Chondrocyte (in vitro differentiated cells): ENCODE measurements at places on chromosomes 5 and 9. TPM values are rescaled to one million over a fixed set of nuclear protein-coding genes. Genes with fewer than 3 reads are reported as not detected.

GRCh38 chr9:7439355-7439995, 360.1 kb downstream of the DMAC1 start:
- no peak for DNase-seq

DNA sequence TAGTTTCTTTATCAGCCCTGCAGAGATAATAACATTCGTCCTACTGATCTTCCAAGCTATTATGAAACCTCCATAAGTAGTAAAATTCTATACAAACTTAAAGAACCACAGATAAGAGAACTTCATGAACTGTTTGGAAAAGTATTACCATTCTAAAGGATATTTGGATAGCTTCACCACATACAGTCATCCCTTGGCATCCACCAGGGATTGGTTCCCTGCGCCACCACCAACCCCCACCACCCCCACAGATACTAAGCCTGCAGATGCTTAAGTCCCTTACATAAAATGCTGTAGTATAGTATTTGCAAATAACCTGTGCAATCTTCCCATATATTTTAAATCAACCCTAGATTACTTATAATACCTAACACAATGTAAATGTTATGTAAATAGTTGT, 61.4 kb upstream of the SHISAL2B start:
- DNase-seq, result no peak

DNA sequence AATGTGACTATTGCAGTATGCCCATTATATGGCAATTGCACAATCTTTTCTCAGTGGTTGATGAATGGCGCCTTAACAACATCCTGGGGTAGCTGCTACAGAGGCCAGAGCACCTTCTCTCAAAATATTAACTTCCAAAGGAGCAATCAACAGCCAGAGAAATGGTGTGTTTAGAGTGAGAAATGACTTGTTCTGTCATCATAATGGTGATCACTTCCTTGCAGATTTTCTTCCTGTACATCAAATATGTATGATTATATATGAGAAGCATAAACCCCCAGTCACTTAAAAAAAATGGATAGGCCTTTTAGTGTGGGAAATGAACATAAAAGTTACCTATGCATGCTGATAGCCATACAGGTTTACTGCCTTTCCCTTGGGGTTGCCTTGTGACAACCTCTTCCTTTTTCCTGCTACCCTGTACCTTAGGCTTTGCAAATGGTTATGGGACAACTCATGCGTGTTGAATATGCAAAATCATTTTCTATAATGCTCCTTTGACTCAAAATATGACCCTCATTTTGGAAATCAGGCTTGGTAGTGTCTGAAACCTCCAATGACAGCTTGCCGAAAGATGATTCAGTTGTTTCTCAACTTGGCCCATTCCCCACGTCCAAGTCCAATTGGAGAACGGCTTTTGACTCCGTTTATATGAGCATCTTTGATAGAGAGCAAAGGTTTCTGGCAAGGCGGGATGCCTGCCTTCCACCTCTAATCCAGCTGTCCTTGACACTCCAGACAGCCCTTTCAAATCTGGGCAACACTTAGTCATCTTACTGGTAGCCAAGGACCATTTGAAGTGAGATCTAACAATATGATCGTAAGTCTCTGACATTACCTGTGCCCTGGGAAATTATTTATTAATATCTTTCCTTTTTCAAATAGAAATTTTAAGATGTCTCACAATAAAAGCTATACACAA, 69.3 kb downstream of the SLC1A1 start:
- DNase-seq, result no peak

Gene FCN2
- total RNA-seq, result not detected in 3 replicates

GRCh38 chr5:62555930-62556329, 22.7 kb upstream of the LRRC70 start:
- DNase-seq, result no peak

DNA sequence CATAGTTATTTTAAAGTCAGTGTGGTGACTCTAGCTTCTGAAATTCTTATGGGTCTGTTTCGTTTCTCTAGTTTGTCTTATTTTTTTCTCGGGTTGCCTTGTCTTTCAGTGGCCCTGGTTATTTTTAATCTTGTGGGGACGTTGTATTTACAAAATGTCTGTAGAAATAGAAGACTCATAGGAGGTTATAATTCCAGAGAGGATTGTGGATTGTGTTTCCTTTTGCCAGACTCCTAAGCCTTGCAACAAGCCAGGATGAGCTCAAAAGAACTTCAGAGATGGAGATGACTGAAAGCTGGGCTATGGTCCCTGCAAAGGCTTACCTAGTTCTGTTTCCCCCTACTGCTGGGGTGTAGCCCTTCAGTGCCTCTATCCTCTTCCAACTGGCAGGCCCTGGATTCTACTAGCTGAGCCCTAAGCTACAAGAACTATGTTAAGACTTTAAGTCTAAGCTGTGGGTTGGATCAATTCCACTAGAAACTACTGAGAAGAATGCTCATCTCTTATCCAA, 32.2 kb upstream of the LECT2 start:
- DNase-seq, result no peak

Gene GABRG2
- total RNA-seq, result not detected in 3 replicates

GRCh38 chr5:114430532-114430931, 68.7 kb downstream of the KCNN2 start:
- DNase-seq, result no peak

- no peak for DNase-seq
Observed at GRCh38 chr9:14119694-14120514, 194.0 kb downstream of the NFIB start.

DNA sequence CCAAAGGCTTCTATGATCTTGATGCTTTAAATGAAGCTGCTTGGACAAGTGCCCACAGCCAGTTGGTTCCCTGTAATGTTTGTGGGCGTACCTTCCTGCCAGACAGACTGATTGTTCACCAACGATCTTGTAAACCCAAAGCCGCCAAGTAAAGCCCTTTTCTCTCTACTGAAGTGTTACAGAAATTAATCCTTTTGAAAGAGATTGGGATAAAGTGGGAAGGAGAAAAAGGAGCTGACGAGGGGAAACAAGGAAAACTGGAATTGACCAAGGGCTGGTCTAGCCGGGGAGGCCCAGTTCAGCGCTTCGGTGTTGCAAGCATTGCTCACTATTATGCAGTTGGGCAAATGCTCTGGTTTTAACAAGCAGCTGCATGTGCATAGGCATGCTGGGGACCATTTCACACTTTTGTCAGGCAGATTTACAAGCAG, 53.2 kb downstream of the ZNF474 start:
- DNase-seq, result no peak

Gene MEIKIN
- not detected in 3 replicates for total RNA-seq

Gene RIGI
- total RNA-seq, result 3.8 to 5.0 TPM (median 3.9 TPM) in 3 replicates

DNA sequence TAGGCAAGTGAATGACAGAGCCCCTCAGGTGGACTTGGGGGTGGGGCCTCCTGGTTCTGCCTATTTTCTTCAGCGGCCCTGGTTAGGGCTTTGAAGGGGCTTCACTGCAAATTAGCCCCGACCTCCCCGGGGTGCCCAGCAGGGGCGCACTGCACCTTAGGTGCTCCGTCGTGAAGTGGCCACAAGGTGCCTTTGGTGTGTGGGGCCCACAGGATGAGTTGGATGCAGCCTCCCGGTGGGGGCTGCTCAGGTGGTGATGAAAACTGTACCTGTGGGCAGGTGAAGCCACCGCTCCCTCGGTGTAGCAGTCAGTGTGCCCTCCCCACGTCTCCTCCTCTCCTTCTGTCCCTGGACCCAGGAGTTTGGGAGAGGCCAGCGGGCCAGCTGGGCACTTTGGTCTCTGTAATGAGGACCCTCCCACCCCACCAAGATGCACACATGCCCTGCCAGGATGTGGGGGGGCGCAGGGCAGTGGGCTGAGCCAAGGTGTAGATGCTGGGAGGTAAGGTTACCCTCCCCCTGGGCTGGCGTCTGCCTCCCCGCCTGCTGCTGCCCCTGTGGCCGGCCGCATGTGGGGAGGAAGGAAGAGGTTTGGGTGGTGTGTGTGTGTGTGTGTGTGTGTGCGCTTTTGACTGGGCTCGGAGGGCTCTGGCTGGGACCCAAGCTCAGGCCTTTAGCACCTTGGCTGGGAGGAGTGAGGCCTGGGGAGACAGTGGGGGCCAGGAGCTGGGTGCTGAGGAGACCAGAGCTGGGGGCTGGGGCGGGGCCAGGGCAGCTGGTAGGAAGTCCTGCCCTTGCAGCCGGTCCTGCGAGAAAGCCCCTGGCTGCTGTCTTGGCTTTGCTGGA, 55.6 kb downstream of the RXRA start:
- no peak for DNase-seq

Gene ZNF879
- 2.9 to 4.2 TPM (median 4.1 TPM) in 3 replicates for total RNA-seq

Gene LRRC26
- not detected in 3 replicates for total RNA-seq

DNA sequence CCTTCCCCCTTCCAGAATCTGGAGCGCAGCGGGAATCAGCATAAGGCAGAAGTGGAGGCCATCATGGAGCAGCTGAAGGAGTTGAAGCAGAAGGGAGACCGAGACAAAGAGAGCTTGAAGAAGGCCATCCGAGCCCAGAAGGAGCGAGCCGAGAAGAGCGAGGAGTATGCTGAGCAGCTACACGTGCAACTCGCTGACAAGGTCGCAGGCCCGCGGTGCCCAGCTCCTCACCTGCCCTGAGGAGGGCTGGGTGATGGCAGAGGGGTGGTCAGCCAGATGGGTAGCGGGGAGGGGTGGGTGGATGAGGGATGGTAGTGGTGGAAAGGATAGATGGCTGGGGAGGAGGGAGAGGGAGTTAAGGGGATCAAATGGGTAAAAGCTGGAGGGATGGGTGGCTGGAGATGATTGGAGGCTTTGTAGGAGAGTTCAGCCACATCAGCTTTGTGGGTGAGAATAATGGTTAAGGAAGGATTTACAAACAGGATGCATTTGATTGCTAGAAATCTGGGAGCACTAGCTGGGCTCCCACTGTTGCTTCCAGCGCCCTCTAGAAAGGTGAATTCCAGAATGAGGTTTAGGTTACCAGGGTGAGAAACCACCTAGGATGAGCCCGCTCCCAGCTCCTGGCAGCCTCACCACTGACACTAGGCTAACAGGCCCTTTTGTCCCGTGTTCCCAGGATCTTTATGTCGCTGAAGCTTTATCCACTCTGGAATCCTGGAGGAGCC, 19.7 kb upstream of the GLE1 start:
- peak; percentile 51 for DNase-seq

Gene GABRA6
- not detected in 3 replicates for total RNA-seq

DNA sequence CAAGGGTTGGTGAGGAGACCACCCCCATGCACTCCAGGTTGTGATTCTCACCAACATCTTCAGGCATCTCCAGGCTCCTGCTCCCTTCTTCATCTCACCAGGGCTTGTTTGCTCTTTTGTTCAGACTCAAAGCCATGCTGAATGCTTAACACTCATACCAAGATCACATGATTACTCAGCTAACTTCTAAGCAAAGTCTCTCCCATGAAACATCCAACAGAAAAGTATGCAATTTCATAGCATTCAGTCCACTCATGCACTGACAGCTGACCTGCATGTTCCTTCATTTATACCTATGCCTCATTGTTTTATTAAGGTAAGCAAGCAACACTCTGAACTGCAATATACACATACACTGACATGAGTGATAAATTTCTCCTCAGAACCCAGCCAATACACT, 69.0 kb downstream of the SHC3 start:
- DNase-seq, result no peak

Gene TRPM3
- total RNA-seq, result not detected in 3 replicates

Gene SH3PXD2B
- 48.9 to 81.1 TPM (median 75.7 TPM) in 3 replicates for total RNA-seq

DNA sequence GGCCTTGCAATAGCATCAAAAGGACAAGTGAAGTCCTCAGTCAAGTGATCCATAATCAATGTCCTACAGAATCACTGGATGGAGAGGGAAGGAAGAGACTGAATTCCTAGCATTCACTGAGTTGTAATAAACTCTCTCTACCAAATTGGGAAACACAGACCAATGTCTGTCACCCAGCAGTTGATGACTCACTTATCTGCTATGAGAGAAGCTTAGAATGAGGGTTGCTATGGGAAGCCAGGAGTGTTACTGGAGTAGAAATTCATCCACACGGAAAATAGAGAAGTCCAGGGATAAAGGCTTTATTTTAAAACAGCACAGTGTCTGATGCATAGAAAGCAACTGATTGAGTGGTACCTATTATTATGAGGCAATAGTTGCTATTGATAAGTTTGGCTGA, 407.4 kb downstream of the BRINP1 start:
- DNase-seq, result no peak

GRCh38 chr5:96930058-96930457, 5.8 kb upstream of the LNPEP start:
- no peak for DNase-seq

DNA sequence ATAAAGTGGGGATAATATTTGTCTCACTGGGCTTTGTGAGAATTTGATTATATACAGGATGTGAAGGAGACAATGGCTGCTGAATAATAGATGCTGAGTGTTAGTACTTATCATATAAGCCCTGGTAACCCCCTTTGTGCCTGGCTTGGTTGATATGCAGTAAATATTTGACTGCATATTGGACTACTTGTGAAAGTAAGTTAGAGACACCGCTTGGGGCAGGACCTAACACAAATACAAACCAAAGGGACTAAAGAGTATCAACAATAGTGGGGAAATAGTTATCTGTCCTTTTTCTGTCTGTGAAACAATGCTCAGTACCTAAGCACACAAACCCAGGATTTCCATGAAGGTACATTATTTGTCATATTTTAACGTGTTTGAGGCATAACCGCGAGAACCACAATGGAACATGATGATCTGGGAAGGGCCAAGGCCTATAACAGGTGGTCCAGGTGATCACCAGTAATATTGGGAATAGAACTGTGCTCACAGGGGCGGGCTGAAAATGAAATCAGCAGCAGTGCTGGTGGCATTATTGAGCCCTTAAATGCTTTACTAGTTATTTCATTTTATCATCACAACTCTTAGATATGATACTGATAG, 138.2 kb upstream of the SMARCA2 start:
- no peak for DNase-seq

Gene ORM1
- total RNA-seq, result not detected in 3 replicates

- no peak for DNase-seq
Observed at GRCh38 chr5:41721516-41721915, 148.7 kb downstream of the OXCT1 start.

Gene ANKRA2
- total RNA-seq, result 14.9 to 19.2 TPM (median 18.9 TPM) in 3 replicates
